NCI-H2081 treated with DMSO at 0.1 percent for 48 hours (cell line): ENCODE measurements at places on chromosomes 1 and 21.

GRCh38 chr1:225866061-225866837 is 15.9 kb downstream of the TMEM63A start:
- DNase-seq, result no peak

- DNase-seq, result no peak
Measured at GRCh38 chr1:208772891-208773290, 528.7 kb upstream of the PLXNA2 start.

DNA sequence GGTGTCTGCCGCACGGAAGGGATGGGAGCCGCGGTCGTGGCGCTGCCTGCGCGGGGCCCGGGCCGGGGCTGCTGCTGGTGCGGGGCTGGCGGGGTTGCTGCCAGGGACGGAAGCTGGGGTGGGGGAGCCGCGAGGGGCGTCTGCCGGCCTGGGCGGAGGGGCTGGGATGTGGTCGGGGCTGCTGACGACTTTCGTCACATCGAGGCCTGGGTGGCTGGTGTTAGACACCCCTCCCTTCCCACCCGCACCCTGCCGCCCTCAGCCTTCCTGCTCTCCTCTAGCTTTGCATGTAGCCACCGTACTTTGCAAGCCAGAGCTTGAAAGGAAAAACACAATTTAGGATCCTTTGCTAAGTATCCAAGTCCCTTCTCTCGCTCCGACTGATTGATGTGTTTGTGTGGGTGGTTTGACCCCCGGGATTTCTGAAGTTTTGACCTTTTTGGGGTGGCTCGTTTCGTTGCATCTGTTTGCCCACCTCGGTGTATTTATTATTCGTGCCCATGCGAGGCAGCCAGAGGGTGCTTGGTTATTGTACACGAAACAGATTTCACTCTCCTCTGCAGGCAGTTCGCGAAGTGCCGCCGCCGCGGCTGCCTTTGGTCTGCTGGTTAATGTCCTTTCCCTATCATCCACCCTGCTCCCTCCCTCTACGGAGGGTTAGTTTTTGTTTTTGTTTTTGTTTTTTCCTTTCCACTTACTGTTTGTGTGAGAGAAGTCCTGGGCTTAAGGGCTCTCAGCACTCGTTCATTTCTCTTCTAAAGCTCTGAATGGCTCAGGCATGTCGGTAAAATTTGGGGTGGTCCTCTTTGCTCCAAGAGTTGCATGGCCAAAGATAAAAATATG is 868 bp downstream of the C1orf21 start:
- DNase-seq, result no peak

GRCh38 chr1:156709757-156710489 is 4.5 kb upstream of the CRABP2 start:
- no peak for DNase-seq

- peak; percentile 21 for DNase-seq
Measured at GRCh38 chr1:22507587-22507986, 55.7 kb upstream of the EPHA8 start.

GRCh38 chr1:45913183-45913683 is 109.8 kb downstream of the MAST2 start:
- no peak for DNase-seq

DNA sequence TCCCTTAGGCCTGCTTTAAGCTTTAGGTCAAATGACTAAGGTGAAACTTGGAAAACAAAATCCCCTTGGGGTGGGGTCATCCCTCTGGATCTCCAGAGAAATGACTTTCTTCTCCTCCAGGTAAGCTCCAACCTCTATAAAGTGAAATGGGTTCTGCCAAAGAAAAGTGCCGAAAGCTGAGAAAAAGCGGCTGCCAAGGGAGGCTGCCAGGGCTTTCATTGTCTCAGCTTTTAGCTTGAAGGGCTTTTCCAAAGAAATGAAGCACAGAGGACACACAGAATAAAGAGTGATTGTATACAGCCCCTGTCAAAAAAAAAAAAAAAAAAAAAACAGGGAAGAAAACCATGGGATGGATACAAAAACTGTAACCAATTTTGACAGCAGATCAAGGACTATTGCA is 126.9 kb downstream of the TGFBR3 start:
- no peak for DNase-seq

GRCh38 chr1:53420341-53420740 is 38.9 kb upstream of the DMRTB1 start:
- no peak for DNase-seq

- DNase-seq, result no peak
Measured at GRCh38 chr1:167824163-167824794, 89.7 kb downstream of the ADCY10 start.

DNA sequence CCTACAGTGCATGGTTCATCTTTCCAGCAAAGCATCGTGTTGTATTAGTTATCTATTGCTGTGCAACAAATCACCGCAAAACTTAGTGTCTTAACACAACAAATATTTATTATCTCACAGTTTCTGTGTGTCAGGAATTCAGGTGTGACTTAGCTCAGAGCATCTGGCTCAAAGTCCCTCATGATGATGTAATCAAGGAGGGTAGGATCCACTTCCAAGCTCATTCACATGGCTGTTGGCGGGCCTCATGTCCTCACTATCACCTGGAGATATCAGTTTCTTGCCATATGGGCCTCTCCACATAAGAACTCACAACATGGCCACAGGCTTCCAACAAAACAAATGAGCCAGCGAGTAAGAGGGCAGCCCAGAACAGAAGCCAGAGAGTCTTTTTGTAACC is 135.6 kb upstream of the GJB5 start:
- no peak for DNase-seq

GRCh38 chr21:32717851-32718316 is 9.9 kb downstream of the SYNJ1 start:
- DNase-seq, result no peak

DNA sequence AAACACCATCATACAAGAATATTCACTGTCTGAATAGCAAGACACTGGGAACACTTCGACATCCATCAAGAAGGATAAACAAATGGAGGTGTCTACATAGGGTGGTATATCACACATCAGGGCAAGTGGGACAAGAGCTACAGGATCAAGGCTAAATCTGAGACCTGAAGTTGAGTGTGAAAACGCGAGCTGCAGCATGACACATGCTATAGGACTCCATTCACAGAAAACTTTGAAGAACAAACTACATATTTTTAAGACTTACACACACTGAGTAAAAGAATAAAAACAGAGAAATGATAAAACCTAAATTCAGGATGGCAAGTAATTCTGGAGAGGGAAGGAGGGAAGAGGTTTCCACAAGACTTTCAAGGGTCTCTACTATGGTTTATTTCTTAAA is 2.1 kb downstream of the TTC39A start:
- no peak for DNase-seq

- no peak for DNase-seq
Measured at GRCh38 chr1:228445843-228446650, 29.4 kb upstream of the TRIM17 start.

DNA sequence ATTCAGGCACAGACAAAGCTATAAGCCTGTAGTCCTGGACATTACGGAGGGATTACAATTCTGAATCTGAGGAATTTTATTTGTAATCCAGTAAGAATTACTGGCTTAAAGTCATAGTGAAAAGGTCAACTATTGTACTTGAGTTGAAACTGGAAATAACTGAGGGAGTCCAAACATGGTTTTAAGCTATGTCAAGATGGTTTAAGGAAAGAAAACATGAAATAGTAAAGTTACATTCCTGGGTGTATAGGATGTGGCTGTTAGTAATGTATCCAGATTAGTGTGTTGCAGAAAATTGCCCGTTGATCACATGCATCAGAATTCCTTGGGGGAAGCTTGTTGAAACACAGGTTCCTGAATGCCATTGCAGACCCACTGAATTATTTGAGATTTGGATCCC is 124.8 kb upstream of the GORAB start:
- DNase-seq, result no peak

DNA sequence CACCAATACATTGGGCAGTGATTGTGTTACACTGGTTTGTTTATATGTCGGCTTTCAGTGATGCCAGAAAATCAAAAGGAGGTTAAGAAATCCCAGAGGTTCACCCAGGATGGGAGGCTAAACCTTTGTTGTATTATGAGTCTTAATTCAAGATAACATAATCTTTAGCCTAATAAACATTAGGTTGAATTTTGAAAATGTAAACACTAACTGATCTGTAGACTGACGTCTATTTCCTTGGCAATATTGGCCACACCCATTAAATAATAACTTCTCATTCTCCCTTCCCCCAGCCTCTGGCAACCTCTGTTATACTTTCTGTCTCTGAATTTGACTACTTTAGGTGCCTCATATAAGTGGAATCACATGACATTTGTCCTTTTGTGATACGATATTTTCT is 238.7 kb downstream of the DISC1 start:
- no peak for DNase-seq

DNA sequence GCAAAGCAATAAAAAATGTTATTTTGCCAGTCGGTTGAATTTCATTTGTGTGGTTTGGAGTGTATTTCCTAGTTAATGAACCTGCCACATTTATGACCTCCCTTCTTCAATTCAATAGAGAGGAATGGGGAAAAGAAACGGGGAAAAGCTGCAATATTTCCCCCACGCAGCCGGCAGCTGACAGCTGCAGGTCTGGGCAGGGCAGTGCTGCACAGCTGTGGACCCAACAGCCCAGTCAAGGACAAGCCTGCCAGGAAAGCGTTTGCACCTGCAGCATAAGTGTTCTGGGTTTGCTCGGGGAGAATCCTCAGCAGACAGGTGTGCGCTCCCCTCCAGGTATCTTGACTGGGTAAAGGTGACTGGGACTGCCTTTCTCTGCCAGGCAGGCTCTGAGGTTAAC is 53.4 kb downstream of the FBXO2 start:
- no peak for DNase-seq

- DNase-seq, result no peak
Measured at GRCh38 chr1:119219711-119220110, 79.3 kb upstream of the WARS2 start.

DNA sequence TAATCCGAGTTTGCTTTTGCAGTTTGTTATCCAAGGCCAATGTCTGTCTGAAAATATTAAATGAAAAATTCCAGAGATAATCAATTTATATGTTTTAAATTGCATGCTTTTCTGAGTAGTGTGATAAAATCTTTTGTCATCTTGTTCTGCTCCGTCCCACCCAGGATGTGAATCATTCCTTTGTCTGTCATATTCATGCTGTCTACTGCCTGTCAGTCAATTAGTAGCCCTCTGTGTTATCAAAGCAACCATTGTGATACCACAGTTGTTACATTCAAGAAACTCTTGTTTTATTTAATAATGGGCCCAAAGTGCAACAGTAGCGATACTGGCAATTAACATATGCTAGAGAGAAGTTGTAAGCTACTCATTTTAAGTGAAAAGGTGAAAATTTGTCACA is 819.3 kb downstream of the BRINP3 start:
- DNase-seq, result no peak

- no peak for DNase-seq
Measured at GRCh38 chr1:219316066-219316465, 142.4 kb downstream of the LYPLAL1 start.

GRCh38 chr1:17227358-17227915 is 21.5 kb upstream of the PADI3 start:
- no peak for DNase-seq

DNA sequence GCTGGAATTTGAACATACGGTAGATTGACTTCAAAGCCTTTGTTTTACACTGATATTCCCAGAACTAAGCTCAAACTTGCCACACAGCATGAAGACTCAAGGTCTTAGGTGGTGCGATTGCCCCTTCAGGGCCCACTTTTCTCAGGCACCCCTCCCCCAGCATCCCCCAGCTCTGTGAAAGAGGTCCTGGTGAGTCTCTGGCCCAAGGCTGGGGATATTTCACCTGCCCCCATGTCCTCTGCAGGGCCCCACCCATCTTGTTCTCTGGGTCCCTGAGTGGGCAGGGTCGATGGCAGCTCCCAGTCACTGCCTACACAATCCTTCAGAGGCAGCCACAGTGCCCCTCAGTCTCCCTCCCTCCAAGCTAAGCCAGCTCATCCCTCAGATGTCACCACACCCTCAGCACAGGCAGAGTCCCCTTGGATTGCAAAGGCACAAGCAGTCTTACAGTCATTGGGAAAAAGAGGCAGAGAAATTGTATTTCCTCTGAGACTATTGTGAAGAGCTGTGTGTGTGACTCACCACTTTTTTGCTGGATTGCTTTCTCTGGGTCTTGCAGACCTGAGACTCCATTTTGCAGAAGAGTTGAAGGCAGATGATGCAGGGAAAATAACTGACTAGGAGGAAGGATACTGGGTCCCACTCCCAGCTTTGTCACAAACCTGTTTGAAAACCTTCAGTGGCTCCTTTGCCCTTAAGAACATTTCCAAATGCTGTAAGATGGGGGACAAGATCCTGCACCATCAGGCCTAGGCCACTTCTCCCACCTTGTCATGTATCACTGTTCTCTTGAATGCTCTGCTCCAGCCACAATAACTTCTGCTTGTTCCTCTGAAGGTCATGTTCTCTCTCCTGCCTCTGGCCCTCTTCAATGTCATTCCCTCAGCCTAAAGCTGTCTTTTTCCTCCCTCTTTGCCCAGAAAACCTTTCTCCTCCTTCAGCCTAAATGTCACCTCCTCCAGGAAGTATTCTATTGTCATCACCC is 119.1 kb upstream of the GRIK3 start:
- DNase-seq, result no peak

DNA sequence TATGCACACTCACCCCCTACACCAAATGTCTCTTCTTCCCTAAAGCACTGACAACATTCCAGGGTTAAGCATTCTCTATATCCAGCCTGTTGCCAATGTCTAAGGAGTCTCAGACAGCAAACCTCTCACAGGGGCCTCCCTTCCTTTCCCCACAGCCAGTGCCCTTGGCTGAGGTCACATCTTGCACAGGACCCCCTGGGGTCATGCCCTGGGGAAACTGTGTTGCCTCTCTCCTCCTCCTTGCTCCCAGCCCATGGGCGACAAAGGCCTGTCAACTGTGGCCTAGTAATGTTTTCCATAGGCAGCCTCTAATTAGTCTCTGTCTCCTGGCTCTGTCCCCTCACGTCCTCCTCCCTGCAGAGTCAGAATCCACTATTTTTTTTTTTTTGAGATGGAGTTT is 54.6 kb downstream of the NENF start:
- no peak for DNase-seq

DNA sequence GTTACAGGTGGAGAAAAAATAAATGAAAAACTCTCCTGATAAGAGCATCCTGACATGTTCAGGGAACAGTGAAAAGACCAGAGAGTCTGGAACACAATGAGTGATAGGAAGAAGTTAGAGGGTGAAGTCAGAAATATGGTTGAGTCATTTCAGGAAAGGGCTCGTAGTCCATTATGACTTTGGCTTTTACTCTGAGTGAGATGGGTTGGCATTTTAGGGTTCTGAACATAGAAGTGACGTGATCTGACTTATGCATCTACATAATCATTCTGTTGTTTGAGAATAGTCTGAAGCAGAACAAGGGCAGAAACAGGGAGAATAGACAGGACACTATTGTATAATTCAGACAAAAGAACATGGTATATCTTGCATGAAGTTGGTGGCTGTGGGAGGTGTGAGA is 5.8 kb downstream of the HMCN1 start:
- DNase-seq, result no peak

GRCh38 chr1:52402860-52403240 is 1.4 kb downstream of the ORC1 start:
- no peak for DNase-seq

GRCh38 chr1:178464566-178464965 is 32.2 kb downstream of the CLEC20A start:
- no peak for DNase-seq

DNA sequence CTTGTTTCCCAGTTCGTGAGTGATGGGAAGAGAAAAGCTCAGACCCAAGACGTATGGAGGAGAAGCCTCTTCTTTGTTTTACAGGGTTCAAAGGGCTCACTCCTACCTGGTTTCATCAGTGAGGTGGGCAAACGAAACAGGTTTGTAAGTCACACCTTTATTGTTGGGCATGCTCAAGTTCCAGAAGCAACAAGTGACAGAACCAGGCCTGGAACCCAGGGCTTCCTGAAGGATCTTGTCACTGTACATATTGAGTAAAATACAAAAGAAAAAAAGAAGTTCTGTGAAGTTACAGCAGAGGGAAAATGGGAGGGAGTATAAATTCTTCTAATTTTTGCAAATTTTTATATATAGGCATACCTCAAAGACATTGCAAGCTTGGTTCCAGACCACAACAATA is 320.9 kb upstream of the PROX1 start:
- no peak for DNase-seq
